ENCODE measurements at places on chromosomes 7 and 10. TPM values are rescaled to one million over a fixed set of nuclear protein-coding genes. Genes with fewer than 3 reads are reported as not detected.

Gene ZNRF2
- total RNA-seq, result 10.2 TPM

Gene RSU1
- total RNA-seq, result 49.4 TPM

Gene OR2A1
- not detected for total RNA-seq

Gene WNT8B
- not detected for total RNA-seq

Gene NEUROG3
- not detected for total RNA-seq

Gene ST7
- total RNA-seq, result 33.1 TPM

Gene COL1A2
- 258 TPM for total RNA-seq

Gene POU6F2
- total RNA-seq, result 1.1 TPM

Gene PPP1R17
- not detected for total RNA-seq

Gene OR9A2
- not detected for total RNA-seq

Gene EIF3A
- total RNA-seq, result 106 TPM

Gene STK31
- total RNA-seq, result 0.21 TPM

Gene PTPRZ1
- total RNA-seq, result 2.1 TPM

Gene CFAP69
- total RNA-seq, result 3.4 TPM

Gene ZYX
- total RNA-seq, result 79.1 TPM

Gene TRIM8
- 104 TPM for total RNA-seq

Gene GPC2
- total RNA-seq, result 0.58 TPM

Gene OIT3
- 0.09 TPM for total RNA-seq

Gene MBL2
- not detected for total RNA-seq

Gene STEAP1B
- 1.1 TPM for total RNA-seq

Gene RPEL1
- not detected for total RNA-seq

Gene C10orf90
- 0.15 TPM for total RNA-seq

Gene NAT16
- total RNA-seq, result not detected

Gene PTPN20
- total RNA-seq, result 9.7 TPM

Gene ADCYAP1R1
- 1.0 TPM for total RNA-seq

Gene PRLHR
- not detected for total RNA-seq

Gene CNNM1
- total RNA-seq, result 0.05 TPM

Gene PODXL
- 45.0 TPM for total RNA-seq

Gene ZNF467
- total RNA-seq, result 10.4 TPM

Gene ZNF853
- total RNA-seq, result 12.6 TPM

Gene EZH2
- total RNA-seq, result 1.9 TPM

Gene OR6B1
- total RNA-seq, result not detected

Gene ACBD7
- 0.21 TPM for total RNA-seq

Gene SPDYE1
- not detected for total RNA-seq

Gene PDIA4
- total RNA-seq, result 56.2 TPM

Gene VAX1
- not detected for total RNA-seq

Gene STX1A
- total RNA-seq, result 2.6 TPM

Gene SH2B2
- total RNA-seq, result 2.4 TPM

Gene KNDC1
- total RNA-seq, result 0.34 TPM

Gene MYPN
- total RNA-seq, result 110 TPM

Gene SSC4D
- 1.4 TPM for total RNA-seq

Gene RSPH10B
- total RNA-seq, result not detected

Gene PAPOLB
- 0.26 TPM for total RNA-seq

Gene PDZD7
- total RNA-seq, result 0.44 TPM
